ENCODE measurements at places on chromosomes 6 and 20.
A peak's percentile ranks its signal among the peaks of the same experiment; 100 is the strongest.

GRCh38 chr20:40010483-40010882, 678.6 kb downstream of the MAFB start:
- no peak for DNase-seq

GRCh38 chr20:219290-220115, 7.6 kb upstream of the DEFB129 start:
- DNase-seq: no peak

- DNase-seq: no peak
Measured at GRCh38 chr20:36885356-36885755, 9.4 kb downstream of the TLDC2 start.

DNA sequence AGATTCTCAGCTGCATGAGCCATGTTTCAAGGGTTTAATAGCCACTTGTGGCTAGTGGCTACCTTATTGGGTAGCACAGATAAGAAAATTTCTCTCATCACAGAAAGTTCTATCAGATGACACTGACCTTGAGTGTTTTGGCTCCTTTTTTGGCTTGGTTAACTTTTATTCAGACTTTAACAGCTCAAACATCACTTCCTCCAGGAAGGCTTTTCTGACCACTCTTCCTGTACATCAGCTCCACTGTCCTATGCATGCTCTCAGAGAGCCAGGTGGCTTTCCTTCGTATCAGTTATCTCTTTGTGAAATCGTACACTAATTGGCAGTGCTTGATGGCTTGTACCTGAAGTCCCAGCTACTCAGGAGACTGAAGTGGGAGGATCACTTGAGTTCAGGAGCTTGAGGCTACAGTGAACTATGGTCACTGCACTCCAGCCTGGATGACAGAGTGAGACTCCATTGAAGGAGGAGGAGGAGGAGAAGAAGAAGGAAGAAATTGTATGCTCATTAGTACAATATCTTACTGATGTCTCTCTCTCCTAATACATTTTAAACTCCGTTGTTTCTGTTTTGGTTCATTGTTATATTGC, 10.7 kb downstream of the MAFB start:
- DNase-seq: no peak

- DNase-seq: no peak
Measured at GRCh38 chr20:13915284-13915683, 75.1 kb downstream of the SEL1L2 start.

- DNase-seq: peak; percentile 49
Measured at GRCh38 chr6:21188505-21189223, 404.9 kb upstream of the SOX4 start.

GRCh38 chr6:117264692-117265409, 507 bp upstream of the VGLL2 start:
- DNase-seq: no peak

GRCh38 chr6:170125456-170126300, 165.2 kb downstream of the DLL1 start:
- no peak for DNase-seq

GRCh38 chr20:31803552-31804291, 15.4 kb upstream of the MYLK2 start:
- DNase-seq: no peak

DNA sequence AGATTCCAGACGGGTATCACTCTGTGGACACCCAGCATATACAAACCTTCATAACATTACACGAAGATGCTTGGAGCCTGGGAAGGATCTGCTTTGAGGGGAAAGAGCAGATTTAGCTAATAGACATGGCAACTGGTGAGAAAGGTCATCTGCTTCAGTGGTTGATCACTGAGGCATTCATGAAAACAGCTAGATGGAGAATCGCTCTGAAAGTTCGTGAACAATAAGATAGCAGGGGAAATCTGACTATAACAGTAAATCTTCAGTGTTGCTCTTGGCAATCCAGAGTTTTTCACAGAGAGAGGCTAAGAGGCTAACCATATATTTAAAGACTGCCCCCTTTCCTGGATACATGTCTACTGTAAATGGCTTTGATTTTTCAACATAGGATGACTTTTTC, 245.3 kb downstream of the FARS2 start:
- DNase-seq: no peak

GRCh38 chr6:80767808-80768207, 661.3 kb downstream of the BCKDHB start:
- peak; percentile 31 for DNase-seq

DNA sequence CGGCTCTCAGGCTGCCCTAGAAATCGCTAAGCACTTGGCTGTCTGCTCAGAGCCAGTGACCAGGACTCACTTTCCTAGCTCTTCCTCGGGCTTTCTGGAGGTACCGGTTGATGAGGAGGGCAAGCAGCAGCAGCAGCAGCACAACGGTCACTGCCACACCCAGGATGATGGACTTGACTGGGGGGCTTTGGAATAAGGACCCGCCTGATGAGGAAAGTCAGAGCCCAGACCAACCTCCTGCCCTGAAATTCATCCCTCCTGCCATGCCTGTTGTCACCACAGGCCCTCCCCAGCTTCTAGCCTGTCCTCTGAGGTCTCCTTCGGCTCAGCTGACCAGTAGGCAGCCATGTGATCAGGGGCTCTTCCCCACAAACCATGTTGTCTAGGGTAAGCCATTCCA, 16.2 kb downstream of the TREML2 start:
- no peak for DNase-seq

DNA sequence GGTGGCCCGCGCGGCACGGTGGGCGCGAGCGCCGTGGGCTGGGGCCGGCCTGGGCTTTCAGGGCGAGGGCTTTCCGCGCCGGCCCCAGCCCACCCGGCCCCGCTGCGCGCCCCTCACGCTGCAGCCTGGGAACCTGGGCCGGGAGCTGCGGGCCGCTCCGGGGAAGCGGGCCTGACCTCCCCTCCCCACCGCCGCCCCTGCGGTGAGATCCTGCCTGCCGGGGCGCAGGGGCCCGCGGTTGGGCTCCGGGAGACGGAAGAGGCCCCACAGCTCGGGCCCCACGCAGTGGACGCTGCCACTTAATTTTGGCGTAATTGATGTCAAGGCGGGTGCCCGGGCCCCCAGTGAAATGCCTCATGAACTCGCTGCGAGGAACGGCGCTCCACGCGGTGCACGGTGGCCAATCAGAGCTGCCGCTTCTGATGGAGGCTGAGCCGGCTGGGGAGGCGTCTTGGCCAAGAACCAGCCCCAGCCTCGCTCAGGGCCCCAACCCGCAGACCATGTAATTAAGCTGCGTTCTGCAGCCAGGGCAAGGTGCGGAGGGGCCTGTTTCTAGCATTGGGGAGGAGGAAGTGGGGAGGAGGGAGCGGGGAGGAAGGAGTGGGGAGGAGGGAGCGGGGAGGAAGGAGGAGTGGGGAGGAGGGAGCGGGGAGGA, 96.1 kb upstream of the BHLHE23 start:
- DNase-seq: no peak

GRCh38 chr6:167737205-167737830, 89.4 kb upstream of the AFDN start:
- no peak for DNase-seq

DNA sequence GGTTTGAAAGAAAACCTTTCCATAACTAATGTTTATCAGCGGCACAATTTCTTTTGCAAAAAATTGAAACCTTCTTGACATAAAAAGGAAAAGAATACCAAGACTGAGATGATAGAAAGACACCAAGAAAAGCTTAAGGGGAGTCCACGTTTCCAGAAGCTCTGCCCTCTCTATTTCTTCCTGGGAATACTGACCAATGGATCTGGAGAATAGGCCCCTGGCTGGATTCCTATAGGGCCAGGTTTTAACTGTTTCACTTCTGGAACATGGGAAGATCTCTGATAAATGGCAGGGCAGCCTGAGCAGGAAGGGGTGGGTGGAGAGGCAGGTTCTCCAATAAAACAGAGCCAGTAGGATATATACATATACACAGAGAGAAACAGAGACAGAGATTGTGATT, 413.4 kb upstream of the JARID2 start:
- no peak for DNase-seq

DNA sequence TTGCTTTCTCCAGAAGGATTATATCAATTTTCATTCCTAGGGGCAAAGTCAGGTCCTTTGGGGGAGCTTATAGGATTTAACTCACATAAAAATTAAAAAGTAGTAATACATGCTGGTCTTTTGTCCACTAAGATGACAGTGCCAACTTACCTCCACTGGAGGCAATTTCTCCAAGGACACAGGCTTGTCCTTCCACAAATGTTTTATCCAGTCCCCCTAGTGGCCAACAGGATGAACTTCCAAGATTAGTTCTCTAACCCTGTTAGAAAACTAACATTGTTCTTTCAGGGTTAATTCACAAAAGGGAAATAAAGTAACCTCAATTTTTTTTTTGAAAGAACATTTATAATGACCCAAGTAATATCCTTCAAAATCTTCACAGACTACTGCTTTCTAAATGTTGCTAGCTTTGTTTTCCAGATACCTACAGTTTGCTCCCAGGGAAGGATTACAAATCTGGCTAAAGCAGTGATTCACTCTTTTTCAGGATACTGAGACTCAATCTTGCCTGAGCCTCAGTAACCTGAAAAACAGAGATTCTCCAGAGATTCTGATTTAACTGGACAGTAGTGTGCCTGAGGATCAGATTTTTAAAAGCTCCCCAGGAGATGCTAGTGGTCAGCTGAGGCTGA, 31.7 kb upstream of the UBR2 start:
- peak; percentile 14 for DNase-seq

DNA sequence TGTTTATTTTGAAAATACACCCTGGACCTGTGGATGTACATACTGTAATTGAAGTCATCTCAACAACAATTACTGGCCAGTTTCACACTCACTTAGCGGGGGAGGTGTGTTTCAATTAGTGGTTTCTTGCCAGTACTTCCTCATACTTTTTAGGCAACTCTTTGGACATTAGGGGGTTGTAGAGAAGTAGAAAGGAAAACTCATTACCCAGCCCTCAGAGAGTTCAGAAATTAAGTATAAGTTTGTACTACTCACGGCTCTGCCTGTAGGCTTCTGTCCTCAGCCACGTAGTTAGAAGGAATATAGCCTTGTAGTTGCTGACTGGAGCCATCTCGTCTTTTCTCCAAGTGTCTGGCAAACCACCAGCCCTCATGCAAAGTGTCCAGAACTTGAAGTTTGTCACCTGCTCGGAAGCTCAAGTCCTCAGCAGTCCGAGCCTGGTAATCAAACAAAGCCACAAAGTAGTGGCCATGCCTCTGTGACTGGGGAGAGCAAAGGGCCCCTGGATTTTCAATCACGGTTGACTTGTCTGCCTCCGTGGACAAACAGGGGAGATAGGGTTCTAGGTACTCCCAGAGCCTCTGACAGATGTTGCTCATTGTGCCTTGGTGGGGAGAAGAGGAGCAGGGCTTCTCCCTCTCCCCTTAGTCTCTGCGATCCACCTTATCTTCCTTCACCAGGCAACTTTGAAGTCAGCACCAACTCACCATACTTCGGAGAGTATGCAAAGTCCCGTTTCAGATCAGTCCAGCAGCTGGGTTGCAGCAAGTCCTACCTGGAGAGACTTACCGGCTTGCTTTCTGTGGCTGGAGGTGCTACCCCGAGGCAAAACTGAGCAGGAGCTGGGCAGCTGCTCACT, 749 bp downstream of the FRK start:
- peak; percentile 44 for DNase-seq

DNA sequence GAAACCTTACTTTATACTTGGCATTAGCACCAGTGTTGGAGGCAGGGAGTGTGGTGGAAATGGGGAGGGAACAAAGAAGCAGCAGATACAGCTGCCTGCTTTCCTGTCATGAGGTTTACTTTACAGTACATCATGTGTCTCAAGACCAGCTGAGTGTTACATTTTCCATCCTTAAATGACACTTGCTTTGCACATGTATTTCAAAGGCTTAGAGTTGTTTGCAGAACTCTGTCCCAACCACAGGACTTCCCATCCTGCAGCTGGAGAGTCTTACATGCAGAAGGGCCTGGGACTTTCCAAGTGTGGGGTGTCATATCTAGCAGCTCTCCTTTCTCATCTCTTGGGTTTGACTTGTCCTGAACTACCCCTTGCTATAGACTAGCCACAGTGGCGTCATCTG, 395.9 kb downstream of the DHX35 start:
- DNase-seq: no peak

All from epithelial cell of prostate (primary cell).